Fibroblast of lung (primary cell): ENCODE measurements at places on chromosomes 12 and 14. TPM values are rescaled to one million over a fixed set of nuclear protein-coding genes. Genes with fewer than 3 reads are reported as not detected.

BDKRB2 gene
- 43.9 and 91.5 TPM in 2 replicates for total RNA-seq

DTX3 gene
- total RNA-seq: 16.4 and 30.4 TPM in 2 replicates

CNTN1 gene
- total RNA-seq: 0.26 and 0.83 TPM in 2 replicates

FAM186B gene
- total RNA-seq: 0.33 and 0.51 TPM in 2 replicates

SDR9C7 gene
- not detected in 2 replicates for total RNA-seq

KRT75 gene
- total RNA-seq: not detected in 2 replicates

CCDC175 gene
- not detected in 2 replicates for total RNA-seq

DNA sequence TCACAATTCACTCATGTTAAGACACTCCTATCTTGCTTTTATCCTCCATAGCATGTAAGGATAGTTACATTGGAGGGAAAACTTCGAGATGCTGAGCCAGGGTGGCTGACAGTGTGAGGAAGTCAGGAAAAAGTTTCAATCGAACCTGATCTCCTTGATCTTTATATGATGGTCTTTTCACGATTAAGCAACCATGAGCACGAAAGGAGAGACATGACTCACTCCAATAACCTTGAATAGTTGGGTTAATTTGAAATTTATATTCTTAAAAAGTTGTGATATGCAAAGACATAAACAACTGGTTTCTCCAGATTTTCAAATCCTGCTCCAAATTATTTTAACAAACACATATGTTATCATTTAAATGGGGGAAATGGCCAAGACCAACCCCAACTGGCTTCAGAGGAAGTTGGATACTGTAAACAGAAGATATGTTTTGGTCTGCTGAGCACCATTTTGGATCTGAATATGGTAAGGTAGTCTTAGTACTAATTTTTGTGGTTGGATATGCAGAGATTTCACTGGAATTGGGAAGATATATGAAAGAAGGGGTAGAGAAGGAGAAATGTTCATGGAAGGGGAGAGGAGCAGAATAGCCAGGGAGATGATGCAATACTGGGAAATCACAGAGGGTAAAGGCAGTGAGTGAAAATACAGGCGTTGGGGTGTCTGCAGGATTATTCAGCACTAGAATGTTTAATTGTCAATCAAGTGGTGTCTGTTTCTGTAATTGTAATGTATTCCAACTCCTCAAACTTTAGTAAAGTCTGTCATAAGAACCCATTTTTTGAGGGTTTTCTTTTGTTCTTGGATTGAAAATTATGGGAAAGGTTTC is 185.2 kb upstream of the SLC38A2 start:
- H3K4me1 ChIP-seq: peaks cover 18% of the 10 kb centered on the region
- peak overlapping the region; percentile 91 for H3K27ac ChIP-seq
- peak; percentile 25 for DNase-seq
- no peaks in the 10 kb centered on the region for H3K27me3 ChIP-seq

- H3K4me1 ChIP-seq: peaks cover 7% of the 10 kb centered on the region
- H3K27me3 ChIP-seq: no peaks in the 10 kb centered on the region
- H3K4me3 ChIP-seq: no peak overlapping the region
- no peaks in the 10 kb centered on the region for H3K36me3 ChIP-seq
- H3K27ac ChIP-seq: no peak overlapping the region
Observed at GRCh38 chr12:71558445-71558844, 105.2 kb downstream of the ZFC3H1 start.

DNA sequence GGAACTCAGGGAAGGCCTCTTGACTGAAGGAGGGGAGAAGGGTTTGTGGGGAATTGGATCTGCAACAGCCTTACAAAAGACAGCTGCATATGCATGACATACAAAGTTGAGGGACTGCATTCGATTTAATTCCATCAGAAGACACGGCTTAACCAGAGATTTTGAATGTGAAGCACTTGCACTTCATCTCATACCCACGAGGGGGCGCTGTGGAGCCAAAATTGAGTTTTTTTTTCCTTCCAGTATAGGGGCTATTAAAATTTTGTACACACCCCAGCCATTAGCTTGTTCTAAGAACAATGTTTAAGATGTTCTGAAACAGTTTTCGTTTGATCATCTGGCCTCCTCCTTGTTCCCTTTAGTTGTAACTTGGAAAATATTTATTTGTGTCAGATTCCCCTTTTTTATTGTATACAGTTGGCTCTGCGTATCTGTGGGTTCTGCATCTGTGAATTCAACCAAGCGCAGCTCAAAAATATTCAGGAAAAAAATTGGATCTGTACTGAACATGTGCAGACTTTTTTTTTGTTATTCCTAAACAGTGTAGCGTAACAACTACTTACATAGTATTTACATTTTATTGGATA is 1.6 kb downstream of the SUDS3 start:
- H3K27ac ChIP-seq: peak overlapping the region; percentile 15
- peaks cover 5% of the 10 kb centered on the region for H3K36me3 ChIP-seq
- no peaks in the 10 kb centered on the region for H3K27me3 ChIP-seq

- H3K27ac ChIP-seq: no peak overlapping the region
- H3K4me3 ChIP-seq: no peak overlapping the region
- H3K27me3 ChIP-seq: no peaks in the 10 kb centered on the region
- DNase-seq: peak; percentile 63
Observed at GRCh38 chr12:98939350-98939749, 294.3 kb downstream of the APAF1 start.

DNA sequence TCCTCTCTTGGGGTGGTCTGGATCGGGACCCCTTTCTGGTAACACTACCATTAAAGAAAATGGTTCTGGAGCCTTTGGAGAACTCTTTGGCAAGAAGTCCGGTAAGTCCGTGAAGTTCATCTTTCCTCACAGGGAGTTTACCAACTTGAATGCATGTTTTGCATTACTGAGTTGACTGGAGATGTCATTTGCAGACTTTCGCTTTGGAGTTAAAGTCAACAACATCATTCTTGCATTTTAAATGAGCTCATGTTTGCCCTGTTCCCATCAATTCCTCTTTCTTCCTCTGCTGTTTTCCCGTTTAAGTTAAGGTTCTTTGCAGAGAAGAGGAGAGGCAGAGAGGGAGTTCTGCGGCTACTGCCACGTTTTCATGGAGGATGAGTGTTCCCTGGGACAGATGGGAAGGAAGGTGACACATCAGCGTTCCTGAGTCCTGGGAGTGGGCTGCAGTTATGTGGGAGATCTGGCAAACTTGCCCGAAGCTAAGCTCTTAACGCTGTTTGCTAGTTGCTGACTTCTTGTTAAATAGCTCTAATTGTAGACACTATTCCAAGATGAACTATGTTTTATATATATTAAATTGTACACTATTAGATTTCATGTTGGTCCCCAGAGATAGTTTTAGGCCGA is 18.8 kb upstream of the PRICKLE1 start:
- H3K36me3 ChIP-seq: no peaks in the 10 kb centered on the region
- no peak overlapping the region for H3K4me3 ChIP-seq
- H3K4me1 ChIP-seq: no peaks in the 10 kb centered on the region

- DNase-seq: no peak
- H3K4me3 ChIP-seq: no peak overlapping the region
- no peak overlapping the region for H3K27ac ChIP-seq
- H3K27me3 ChIP-seq: no peaks in the 10 kb centered on the region
Observed at GRCh38 chr12:49446571-49446970, 79.3 kb downstream of the SPATS2 start.

DNA sequence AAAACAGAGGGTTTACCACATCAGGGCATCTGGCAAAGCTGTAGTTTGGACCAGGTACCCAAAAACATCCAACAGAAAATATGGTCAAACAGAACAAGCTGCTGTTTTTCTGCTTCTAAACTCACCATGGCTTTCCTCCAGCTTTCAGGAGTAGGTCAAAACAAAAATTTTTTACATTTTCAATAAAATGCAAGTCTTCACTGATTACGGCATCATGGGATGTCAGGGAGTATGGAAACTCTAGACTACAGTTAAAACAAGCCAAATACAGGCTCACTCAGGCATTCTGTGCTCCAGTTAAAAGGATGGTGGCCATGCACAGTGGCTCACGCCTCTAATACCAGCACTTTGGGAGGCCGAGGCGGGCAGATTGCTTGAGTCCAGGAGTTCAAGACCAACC is 47.1 kb upstream of the PSMA6 start:
- no peak overlapping the region for H3K27ac ChIP-seq
- no peaks in the 10 kb centered on the region for H3K36me3 ChIP-seq
- no peak overlapping the region for H3K4me3 ChIP-seq
- H3K27me3 ChIP-seq: no peaks in the 10 kb centered on the region
- DNase-seq: no peak

- no peak for DNase-seq
- no peaks in the 10 kb centered on the region for H3K27me3 ChIP-seq
- H3K36me3 ChIP-seq: no peaks in the 10 kb centered on the region
- no peaks in the 10 kb centered on the region for H3K4me1 ChIP-seq
- no peak overlapping the region for H3K4me3 ChIP-seq
Observed at GRCh38 chr14:28975084-28975483, 208.5 kb downstream of the FOXG1 start.

- H3K4me3 ChIP-seq: no peak overlapping the region
- H3K36me3 ChIP-seq: no peaks in the 10 kb centered on the region
- no peak overlapping the region for H3K27ac ChIP-seq
- no peak for DNase-seq
- H3K4me1 ChIP-seq: no peaks in the 10 kb centered on the region
- H3K27me3 ChIP-seq: no peaks in the 10 kb centered on the region
Observed at GRCh38 chr12:84627593-84627992, 285.0 kb downstream of the SLC6A15 start.

DNA sequence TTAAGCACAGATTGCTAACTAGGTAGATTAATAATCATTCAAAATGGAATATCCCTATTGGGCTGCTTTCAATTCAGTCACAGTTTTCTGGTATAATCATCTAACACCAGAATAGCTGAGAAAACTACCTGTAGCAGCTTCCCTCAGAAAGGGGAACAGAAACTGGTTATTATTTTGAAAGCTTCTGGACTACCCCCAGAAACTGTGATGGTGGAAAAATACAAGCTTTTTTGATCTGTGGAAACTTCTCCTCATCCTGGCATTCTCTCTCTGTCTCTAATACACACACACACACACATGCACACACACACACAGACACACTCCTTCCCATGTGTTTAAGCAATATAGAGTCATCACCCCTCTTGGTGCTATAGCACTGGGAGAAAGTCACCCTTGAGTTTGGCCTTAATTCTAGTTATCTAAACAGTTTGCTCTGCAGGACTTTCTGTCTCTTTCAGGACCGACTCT is 251.5 kb upstream of the LMO3 start:
- DNase-seq: no peak
- no peak overlapping the region for H3K4me3 ChIP-seq
- H3K27me3 ChIP-seq: no peaks in the 10 kb centered on the region

DNA sequence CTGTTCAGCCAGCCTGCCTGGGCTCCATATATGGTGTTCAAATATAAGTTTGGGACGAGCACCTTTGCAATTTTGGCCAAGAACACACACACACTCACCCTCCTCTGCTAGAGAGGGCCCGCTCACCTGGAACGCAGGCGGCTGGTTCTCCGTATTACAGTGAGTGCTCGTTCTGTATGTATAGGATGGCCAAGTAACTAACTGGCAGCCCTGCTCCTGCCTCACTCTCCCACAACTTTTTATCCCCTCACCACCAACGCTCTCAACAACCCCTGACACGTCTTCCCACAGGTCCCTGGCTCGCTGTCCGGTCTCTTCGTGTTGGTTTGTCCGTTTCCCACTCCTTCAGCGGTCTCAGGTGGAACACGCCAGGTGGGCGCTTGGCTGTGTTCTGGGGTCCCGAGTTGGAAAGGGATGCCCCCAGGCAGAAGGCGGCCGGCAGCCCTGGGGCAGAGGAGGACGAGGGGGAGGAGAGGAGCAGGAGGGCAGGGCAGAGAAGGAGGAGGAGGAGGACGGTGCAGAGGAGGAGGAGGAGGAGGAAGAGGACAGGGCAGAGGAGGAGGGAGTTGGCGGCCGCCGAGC is 398 bp upstream of the MSRB3 start:
- H3K27ac ChIP-seq: peak overlapping the region; percentile 90
- H3K36me3 ChIP-seq: no peaks in the 10 kb centered on the region
- no peaks in the 10 kb centered on the region for H3K27me3 ChIP-seq
- peak overlapping the region; percentile 48 for H3K4me3 ChIP-seq
- no peak for DNase-seq
